ENCODE measurements at places on chromosomes 1 and 21.

GRCh38 chr1:241994171-241994570 is 4.7 kb downstream of the MAP1LC3C start:
- no peak for DNase-seq

- no peak for DNase-seq
Observed at GRCh38 chr1:44624268-44624901, 49.9 kb downstream of the TMEM53 start.

DNA sequence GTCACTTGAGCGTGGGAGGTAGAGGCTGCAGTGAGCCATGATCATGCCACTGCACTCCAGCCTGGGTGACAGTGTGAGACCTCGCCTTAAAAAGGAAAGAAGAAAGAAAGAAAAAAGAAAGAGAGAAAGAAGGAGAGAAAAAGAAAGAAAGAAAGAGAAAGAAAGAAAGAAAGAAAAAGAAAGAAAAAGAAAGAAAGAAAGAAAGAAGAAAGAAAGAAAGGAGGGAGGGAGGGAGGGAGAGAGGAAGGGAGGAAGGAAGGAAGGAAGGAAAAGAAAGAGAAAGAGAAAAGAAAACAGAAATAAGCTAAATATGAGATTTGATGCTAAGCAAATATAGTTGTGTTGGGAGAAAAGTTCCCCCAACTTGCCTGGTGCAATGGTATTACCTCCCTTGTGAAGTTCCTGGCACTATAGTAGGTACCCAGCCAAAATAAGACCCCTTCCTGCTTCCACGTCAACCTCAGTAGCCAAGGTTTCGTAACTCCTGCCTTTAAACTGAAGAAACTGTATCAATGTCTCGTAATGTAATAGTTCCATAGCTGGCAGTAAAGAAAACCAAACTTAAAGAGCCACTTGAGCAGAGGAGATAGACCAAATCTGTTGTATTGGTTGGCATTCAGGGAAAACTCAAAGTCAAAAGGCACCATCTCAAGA is 88.1 kb upstream of the HNRNPU start:
- no peak for DNase-seq

GRCh38 chr1:220255204-220255603 is 17.0 kb downstream of the RAB3GAP2 start:
- no peak for DNase-seq

DNA sequence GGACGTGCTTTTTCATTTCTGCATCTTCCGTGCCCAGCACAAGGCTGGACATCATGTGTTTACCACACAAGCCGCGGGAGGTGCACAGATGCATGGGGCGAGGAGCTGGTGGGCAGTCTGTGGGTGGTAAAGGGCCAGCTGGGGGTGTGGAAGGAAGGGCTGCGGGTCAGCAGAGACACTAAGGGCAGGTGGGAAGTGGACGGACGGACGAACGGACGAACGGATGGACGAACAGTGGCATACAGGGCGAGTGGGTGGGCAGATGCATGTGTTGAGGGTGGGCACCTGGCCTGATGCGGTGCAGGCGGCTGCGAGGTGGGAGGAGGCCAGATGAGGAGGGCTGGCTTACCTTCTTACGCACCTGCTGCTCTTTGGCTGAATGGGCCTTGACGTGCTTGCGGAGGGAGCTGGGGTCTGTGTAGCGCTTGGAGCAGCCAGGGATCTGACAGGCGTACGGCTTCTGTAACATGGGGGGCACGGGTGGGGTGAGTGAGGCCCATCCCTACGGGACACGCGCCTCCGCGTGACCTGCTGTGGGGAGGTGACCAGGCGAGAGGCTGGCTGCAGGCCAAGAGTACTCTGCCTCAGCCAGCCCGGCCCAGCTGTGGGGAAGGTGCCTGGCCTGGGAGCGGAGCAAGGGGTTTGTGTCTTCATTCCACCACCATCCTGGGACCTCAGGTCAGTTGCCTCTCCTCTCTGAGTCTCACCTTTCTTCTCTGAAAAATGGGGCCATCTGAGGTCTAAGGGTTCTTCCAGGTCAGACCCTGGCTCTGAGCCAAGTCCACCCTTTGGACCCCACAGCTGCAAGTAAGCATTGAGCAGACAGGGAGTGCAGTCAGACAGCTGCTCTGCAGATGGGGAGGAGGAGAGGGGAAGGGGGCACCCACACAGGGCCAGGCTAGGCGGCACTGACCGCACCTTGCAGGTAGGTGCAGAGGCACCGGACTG is 65.5 kb downstream of the DMRTB1 start:
- DNase-seq = no peak

GRCh38 chr1:61053712-61054600 is 28.4 kb upstream of the NFIA start:
- no peak for DNase-seq
